Type B pancreatic cell (in vitro differentiated cells): ENCODE measurements at places on chromosomes 7 and 10.

- H3K36me3 ChIP-seq, result no peaks in the 10 kb centered on the region
- H3K4me3 ChIP-seq, result peak overlapping the region; percentile 96
- no peaks in the 10 kb centered on the region for H3K27me3 ChIP-seq
These were observed 1.8 kb downstream of the C10orf95 start for GRCh38 chr10:102449321-102450123.

GRCh38 chr7:108824840-108825580 is 255.3 kb downstream of the DNAJB9 start:
- no peak for DNase-seq
- H3K36me3 ChIP-seq, result no peaks in the 10 kb centered on the region
- H3K27ac ChIP-seq, result no peak overlapping the region
- no peak overlapping the region for H3K4me3 ChIP-seq

DNA sequence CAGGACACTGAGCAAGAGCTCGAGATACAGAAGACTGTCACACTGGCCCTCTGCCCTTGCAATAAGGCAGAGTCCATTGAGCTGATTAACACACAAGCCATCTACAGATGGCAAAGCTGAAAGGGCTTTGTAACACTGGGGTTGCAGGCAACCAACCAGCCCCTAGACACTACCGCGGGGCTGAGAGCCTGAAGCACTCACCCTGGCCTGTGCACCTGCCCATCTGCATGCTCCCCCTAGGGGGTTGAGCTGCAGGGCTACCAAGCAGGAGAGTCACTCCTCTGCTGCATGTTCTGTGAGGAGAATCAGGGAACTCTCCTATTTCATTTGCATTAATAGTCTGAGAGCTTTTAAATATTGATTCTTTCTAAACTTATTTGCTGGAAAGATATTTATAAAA is 128.1 kb upstream of the VIPR2 start:
- H3K27ac ChIP-seq, result no peak overlapping the region
- H3K4me1 ChIP-seq, result no peaks in the 10 kb centered on the region
- no peaks in the 10 kb centered on the region for H3K27me3 ChIP-seq
- no peak overlapping the region for H3K4me3 ChIP-seq

DNA sequence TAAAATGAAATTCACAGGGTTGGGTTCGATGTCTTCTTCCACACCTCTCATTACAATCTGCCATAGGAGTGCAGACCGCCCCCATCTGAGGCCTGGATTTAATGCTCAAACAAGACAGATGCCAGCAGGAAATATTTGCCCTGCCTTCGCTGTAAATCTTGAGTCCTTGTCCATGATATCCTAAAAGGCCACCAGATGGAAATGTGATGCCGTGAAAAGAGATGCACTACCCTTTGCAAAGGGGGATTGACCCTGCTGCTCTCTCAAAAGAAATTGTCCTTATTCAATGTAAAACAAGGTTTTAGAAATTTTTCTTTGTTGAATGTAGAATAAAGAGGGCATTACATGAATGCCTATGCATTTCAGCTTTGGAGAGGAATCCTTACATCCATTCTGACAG is 37.5 kb downstream of the AGAP4 start:
- no peaks in the 10 kb centered on the region for H3K36me3 ChIP-seq
- DNase-seq, result no peak
- no peak overlapping the region for H3K4me3 ChIP-seq
- H3K27me3 ChIP-seq, result no peaks in the 10 kb centered on the region
- H3K4me1 ChIP-seq, result peaks cover 8% of the 10 kb centered on the region
